ENCODE measurements at places on chromosomes 11 and 22.

DNA sequence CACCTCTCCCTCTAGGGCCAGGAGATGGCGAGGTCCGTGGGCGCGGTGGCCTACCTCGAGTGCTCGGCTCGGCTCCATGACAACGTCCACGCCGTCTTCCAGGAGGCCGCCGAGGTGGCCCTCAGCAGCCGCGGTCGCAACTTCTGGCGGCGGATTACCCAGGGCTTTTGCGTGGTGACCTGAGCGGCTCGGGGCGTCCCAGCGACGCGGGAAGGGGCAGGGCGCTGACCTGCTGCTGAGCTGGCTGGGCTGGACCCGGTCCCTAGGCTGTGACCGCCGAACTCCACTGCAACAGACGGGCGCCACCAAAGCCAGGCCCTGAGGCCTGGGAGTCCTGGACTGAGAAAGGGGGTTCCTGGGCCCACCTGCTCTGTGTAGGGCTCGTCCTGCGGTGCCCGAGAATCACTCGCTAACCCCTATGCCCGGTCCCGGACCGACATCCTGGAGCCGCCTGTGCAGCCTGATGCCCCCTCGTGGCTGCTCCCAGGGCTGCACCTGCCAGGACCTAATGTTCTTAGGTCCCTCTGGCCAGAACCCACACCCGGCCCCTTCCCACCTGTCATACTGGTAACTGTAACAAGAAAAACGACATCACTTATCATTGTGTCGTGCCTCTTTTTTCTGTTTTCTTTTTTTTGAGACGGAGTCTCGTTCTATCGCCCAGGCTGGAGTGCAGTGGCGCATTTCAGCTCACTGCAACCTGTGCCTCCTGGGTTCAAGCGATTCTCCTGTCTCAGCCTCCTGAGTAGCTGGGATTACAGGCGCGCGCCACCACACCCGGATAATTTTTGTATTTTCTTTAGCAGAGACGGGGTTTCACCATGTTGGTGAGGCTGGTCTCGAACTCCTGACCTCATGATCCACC is 15.0 kb downstream of the RHOD start:
- DNase-seq: peak; percentile 55

- no peak for DNase-seq
Measured at GRCh38 chr11:2355000-2355644, 22.0 kb upstream of the CD81 start.

- no peak for DNase-seq
Measured at GRCh38 chr11:118287006-118287405, 17.5 kb upstream of the CD3E start.

DNA sequence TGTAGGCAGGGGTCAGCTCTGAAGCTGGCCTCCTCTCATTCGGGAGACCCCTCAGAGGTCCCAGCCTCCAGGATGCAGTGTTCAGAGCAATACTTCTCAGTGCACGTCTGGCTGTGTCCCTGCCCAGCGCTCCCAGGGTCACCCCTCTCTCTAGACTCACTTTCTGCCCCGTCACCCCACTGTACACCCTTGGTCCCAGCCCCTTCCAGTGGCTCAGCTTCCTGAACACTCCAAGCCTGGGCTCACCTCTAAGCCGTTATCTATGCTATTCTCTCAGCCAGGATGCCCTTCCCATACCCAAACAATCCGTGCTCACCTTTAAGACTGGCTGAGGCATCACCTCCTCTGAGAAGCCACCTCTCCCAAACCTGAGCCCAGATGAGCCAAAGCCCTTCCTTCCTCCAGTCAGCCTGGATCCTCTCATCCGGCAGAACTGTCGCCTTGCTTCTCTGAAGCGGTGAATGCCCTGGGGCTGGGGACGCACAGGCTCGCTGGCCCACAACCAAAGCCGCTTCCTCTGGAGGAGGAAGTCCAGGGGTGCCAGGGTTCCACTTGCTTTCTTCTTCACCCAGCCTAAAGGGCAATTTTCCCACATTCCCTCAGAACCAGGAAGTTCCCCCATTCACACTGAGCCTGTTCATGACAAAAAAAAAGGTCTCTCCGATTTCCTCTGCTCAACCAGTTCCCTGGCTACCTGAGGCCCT is 13.7 kb upstream of the CDKN1C start:
- DNase-seq: no peak
